Hepatocyte (in vitro differentiated cells): ENCODE measurements at places on chromosomes 7 and 10. TPM values are rescaled to one million over a fixed set of nuclear protein-coding genes. Genes with fewer than 3 reads are reported as not detected.

Gene ZP3
- not detected in 2 replicates for total RNA-seq

- DNase-seq, result no peak
- H3K27ac ChIP-seq, result no peak overlapping the region
- no peaks in the 10 kb centered on the region for H3K27me3 ChIP-seq
- H3K4me3 ChIP-seq, result no peak overlapping the region
Observed at GRCh38 chr10:55163388-55163979, 362.5 kb upstream of the PCDH15 start.

DNA sequence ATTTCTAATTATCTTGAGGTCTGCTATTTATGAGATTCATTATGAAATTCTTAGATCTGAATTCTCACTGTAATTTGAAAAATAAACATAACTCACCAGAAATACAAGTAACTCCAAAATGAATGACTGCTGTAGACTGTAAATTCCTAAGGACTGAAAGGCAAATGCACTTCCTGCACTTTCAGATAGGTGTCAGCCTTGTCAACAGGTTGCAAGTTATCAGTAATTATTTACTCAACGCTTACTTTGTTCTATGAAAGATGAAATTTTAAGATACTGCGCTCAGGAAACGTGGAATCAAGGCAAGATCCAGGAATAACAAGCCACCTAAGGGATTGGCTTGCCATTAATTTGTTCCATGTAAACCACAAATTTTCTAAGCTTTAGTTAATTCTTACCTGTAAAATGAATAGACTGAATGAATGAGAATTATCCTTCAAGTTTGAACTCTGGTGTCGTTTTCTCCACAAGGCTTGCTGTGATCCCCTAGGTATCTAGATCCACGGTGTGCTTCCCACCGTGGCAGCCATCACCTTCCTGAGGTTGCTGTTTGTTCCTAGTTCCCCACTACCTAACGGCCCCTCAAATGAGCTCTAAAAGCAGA lies 12.6 kb downstream of the DHX32 start:
- H3K27ac ChIP-seq, result no peak overlapping the region
- H3K4me3 ChIP-seq, result no peak overlapping the region
- no peaks in the 10 kb centered on the region for H3K4me1 ChIP-seq
- no peaks in the 10 kb centered on the region for H3K36me3 ChIP-seq
- no peaks in the 10 kb centered on the region for H3K27me3 ChIP-seq

DNA sequence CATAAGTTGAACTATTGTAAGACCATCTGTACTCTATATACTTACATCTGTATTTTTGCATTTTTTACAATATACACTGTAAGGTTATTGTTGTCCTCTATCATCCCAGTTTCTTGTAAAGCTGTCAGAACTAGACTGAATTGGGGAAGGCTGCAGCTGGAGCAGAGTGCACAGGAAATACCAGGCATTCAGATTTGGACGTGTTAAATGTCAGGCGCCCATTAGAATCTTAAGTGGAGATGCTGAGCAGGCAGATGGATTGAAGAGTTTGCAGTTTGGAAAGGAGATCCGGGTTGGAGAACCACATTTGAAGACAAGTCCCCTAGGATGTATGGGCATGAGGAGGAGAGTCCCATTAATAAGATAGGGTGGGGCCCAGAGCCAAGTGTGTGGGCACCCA lies 40.4 kb downstream of the MTURN start:
- H3K36me3 ChIP-seq, result no peaks in the 10 kb centered on the region
- peak overlapping the region; percentile 14 for H3K27ac ChIP-seq
- H3K27me3 ChIP-seq, result no peaks in the 10 kb centered on the region
- no peaks in the 10 kb centered on the region for H3K4me1 ChIP-seq
- no peak for DNase-seq
